COR-L47 (cell line): ENCODE measurements at places on chromosomes 3 and 15.
A peak's percentile ranks its signal among the peaks of the same experiment; 100 is the strongest.

GRCh38 chr15:87743562-87743961, 513.0 kb downstream of the NTRK3 start:
- DNase-seq, result no peak

GRCh38 chr15:88986949-88987590, 73.9 kb upstream of the MFGE8 start:
- no peak for DNase-seq

- no peak for DNase-seq
Observed at GRCh38 chr3:177824841-177825240, 627.6 kb upstream of the TBL1XR1 start.

GRCh38 chr15:29516929-29517328, 247.3 kb upstream of the NSMCE3 start:
- DNase-seq, result no peak

GRCh38 chr15:83199288-83199687, 8.3 kb downstream of the HDGFL3 start:
- no peak for DNase-seq

DNA sequence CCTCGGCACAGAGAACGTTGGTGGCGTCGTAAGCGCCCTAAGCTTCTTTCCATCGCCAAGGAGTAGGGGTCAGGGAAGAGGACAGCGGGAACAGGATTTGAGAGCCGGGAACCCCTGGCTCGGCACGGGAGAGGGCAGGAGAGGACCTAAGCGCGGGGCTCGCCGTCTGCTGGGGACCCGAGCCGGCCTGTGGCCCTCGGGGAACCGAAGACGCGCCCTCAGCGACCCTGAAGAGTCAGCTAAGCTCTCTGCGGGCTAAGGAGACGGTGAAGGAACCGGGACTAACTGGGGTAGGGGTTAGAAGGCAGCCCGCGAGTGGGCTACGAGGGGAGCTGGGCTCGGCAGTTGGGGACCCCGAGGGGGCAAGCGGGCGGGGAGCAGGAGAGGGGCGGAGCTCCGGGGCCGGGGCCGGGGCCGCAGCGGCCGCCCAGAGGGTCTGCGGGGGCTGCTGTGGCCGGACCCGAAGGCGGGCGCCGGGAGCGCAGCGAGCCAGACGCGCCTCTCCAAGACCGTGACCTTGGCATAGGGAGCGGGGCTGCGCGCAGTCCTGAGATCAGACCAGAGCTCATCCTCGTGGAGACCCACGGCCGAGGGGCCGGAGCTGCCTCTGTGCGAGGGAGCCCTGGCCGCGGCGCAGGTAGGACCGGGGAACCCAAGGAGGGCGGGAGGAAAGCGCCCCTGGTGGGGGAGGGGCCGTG, 574 bp downstream of the CASR start:
- no peak for DNase-seq

DNA sequence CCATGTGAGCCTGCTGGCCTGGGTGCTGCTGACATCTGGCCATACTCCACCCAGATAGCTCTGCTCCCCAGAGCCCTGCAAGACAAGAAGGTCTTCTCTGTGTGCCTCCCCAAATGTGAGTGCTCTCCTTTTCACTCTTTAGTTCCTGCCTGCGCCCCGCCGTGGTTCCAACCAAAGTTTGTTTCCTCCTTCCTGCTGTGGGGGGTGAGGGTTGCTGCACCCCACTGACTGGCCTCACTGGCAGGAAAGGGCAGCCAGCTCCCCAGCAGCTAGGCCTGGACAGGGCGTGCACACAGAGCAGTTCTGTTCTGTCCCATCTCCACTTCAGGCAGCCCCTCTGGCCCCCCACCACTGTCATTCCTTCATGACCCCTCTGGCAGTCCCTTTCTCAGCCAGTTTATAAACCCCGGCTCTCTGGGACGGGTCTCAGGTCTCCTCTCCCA, 5.4 kb upstream of the CCDC174 start:
- no peak for DNase-seq

DNA sequence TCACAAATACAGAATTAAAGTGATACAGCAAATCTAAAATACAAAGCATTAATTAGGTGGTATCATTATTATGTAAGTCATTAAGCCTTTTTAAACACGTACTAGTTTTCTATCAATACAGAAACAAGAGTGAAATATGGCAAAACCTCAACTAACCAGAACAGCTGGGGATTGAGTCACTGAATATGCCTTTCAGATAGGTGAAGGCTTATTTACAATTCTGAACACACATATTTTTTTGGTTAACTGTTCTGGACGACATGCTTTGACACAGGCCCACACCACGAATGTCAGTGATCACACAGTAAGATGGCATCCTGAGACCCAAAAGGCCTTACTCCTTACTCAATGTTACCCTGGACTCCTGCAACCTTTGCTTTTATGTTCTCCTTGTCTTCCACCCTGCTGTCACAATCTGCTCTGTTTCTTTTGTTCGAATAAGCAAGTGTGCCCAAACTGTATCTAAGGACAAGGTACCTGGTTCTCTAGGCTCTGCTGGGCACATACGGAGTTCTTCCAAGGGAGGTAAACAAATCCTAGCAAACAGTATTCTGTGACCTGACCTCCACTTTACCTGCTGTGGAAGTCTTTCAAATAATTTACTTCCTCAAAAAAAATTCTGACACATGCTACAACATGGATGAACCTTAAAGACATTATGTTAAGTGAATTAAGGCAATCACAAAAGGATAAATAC, 7.0 kb downstream of the SFMBT1 start:
- DNase-seq, result no peak

- DNase-seq, result no peak
Observed at GRCh38 chr3:44041726-44042125, 200.0 kb upstream of the TOPAZ1 start.

DNA sequence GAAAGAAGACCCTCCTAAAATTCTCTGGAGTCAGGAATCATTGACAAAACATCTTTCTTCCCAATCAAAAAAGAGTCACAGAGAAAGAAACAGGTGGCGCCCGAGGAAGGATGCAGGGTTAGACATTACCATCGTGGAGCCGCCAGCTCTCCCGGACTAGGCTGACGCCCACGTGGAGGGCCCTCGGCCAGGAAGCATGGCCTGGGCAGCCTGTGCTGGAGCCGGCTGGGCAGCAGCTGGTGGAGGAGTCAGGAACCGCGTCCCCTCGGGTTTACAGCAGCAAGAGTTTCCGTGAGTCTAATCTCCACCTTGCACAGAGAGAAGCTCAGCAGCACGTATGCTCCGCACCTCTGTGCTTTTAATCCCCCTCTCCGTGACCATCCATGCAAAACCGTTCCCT, 533.7 kb upstream of the ATP11B start:
- no peak for DNase-seq

- no peak for DNase-seq
Observed at GRCh38 chr15:41013691-41014414, 60.6 kb downstream of the CHAC1 start.

DNA sequence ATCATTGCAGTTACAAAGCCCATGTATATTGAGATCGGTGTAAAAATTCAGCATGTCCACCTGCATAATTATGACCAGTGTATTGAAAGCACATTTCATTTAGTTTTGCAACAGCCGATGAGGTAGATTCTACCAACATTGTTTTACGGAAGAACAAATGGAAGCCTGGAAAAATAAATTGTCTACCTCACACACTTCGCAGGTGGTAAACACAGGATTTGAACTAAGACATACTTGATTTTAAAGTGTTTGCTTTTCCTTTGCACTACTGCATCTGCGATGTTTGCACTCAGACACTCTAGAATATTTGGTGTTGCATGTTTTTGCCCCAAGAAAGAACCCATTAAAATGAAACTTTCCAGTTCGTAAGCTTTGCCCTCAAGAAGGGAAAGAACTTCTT, 148.4 kb downstream of the PGPEP1L start:
- no peak for DNase-seq

GRCh38 chr3:100999160-100999559, 5.9 kb upstream of the ABI3BP start:
- DNase-seq, result no peak

GRCh38 chr3:133663569-133664313, 2.0 kb upstream of the TOPBP1 start:
- peak; percentile 88 for DNase-seq

DNA sequence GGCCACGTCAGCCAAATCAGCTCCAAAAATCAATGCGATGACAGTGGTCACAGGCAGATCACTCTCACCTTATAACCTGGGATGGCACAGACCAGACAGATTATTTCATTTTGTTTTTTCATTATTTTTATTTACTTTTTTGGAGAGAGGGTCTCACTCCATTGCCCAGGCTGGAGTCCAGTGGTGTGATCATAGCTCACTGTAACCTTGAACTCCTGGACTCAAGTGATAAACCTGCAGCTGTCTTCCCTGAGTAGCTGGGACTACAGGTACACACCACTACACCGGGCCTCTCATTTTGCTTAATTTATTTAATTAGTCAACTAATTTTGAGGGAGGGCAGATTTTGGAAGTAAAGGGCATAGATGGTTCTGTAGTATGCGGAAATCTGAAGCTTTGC, 51.2 kb upstream of the ICE2 start:
- DNase-seq, result no peak

DNA sequence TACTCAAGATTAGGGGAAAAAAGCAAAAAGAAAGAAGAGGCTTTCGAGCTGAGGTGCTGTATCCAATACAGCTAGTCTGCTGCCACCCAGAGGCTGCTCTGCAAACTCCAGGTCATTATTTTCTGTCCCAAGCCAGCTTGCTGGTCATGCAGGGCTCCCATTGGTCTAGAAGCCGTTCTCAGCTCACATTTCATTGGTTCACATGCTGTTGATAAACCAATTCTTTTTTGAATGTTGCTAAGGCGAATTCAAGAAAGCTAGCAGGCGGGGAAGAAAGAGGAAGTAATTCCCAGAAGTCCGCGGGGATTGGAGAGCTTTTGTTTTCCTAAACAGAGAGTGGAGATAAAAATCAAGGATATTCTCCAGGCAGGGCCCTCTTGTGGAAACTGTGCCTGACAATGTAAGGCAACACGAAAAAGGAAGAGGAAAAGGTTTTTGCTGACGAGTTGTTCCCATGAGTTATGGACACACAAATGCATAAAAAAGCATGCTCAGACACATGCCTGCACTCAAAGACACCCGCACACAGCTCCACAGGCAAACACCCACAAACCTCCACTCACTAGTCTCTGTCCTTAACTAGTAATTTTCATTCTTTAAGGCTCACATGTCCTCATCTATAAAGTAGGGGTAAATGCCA, 33.4 kb downstream of the FSTL1 start:
- DNase-seq, result peak; percentile 97

- no peak for DNase-seq
Observed at GRCh38 chr3:168495932-168496331, 400.2 kb upstream of the GOLIM4 start.

GRCh38 chr3:46369151-46369550, 1.6 kb upstream of the CCR5 start:
- DNase-seq, result no peak

GRCh38 chr15:48265135-48265534, 59.0 kb downstream of the SLC12A1 start:
- DNase-seq, result no peak

GRCh38 chr3:197300361-197300760, 1.9 kb upstream of the DLG1 start:
- DNase-seq, result no peak

DNA sequence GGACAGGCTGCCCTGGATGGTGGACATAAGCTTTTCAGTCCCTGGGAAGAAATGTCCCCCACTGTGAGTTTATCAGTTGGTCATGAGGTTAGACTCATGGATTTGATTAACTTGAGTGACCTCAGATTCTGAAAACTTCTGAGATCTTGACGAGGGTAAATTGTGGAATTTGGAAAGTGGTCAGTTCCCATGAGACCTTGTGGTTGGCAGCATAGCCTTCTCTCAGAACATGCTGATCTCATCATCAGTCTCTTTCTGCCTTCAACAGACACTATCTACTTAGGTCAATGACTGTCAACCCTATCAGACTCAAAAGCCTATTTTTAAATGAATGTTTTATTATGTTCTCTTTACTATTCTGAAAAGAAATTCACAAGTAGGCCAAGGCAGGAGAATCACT, 45.6 kb upstream of the NDUFB4 start:
- no peak for DNase-seq

DNA sequence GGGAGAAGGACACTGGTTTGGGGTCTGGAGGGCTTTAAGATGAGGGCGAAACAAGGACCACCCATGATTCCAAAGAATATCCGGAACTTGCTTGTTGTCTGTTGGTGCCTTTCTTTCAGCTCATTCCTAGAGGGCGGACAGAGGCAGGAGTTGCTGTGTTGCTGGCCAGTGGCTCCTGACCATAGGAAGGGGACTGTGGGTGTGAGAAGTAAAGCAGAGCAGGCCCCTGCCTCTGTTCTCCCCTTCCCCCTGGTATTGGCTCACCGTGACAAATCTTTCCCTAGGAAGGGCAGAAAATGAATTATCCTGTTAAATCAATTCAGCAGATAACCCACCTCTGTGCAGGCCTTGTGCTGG, 89.1 kb downstream of the LIPC start:
- DNase-seq, result no peak

DNA sequence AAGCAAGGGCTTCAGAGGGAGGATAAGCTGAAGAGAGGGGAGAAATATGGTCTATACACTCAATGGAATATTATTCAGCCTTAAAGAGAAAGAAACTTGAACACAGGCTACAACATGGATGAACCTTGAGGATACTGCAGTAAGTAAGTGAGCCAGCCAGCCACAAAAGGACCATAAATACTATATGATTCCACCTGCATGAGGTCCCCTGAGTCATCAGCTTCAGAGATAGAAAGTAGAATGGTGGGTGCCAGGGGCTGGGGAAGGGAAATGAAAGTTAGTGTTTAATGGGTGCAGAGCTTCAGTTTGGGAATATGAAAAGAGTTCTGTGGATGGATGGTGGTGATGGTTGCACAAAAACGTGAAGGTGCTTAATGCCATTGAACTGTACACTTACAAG, 68.4 kb upstream of the SEC13 start:
- DNase-seq, result no peak

GRCh38 chr3:3038201-3038991, 71.8 kb downstream of the IL5RA start:
- DNase-seq, result no peak

DNA sequence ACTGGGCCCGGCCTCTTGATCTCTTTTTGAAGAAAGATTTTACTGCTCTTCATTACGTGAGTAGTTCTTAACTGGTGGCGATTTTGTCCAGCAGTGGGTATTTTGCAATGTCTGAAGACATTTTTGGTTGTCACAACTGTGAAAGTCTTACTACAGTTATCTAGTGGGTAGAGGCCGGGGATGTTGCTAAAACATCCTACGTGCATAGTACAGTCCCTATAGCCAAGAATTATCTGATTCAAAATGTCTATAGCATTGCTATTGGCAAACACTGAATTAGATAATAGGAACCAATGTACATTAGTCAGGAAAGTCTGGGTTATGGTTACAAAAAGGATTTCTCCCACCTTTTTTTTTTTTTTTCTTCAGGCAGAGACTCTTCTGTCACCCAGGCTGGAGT, 38.1 kb downstream of the FOXL2 start:
- DNase-seq, result no peak
